Retinal pigment epithelial cell (primary cell): ENCODE measurements at places on chromosomes 11 and 22.

DNA sequence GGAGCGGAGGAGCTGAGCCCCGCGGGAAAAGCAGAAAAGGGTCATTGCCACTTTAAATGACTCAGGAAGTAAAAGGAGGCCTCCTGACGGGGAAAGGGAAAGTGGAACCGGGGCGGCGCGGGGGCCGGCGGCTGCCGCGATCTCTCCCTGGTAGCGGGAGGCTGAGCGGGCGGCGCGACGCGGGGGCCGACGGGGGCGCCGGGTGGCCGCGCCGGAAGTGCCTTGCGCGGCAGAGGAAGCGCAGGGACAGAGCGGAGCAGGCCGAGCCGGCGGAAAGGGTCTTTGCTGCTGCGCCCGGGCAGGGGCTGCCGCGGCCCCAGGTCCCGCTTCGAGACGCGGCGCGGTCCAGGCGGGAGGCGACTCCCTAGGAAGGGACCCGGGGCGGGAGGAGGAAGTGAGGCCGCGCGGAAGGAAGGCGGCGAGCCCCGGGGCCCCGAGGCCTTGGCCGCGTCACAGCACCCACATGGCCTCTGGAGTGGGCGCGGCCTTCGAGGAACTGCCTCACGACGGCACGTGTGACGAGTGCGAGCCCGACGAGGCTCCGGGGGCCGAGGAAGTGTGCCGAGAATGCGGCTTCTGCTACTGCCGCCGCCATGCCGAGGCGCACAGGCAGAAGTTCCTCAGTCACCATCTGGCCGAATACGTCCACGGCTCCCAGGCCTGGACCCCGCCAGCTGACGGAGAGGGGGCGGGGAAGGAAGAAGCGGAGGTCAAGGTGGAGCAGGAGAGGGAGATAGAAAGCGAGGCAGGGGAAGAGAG is at the start of gene TRIM44:
TRIM44 (plus strand) TSS at position 127 of the 759 bp plus-strand sequence; CDS start at position 464, 337 bp downstream.
- DNase-seq, result peak; percentile 39

DNA sequence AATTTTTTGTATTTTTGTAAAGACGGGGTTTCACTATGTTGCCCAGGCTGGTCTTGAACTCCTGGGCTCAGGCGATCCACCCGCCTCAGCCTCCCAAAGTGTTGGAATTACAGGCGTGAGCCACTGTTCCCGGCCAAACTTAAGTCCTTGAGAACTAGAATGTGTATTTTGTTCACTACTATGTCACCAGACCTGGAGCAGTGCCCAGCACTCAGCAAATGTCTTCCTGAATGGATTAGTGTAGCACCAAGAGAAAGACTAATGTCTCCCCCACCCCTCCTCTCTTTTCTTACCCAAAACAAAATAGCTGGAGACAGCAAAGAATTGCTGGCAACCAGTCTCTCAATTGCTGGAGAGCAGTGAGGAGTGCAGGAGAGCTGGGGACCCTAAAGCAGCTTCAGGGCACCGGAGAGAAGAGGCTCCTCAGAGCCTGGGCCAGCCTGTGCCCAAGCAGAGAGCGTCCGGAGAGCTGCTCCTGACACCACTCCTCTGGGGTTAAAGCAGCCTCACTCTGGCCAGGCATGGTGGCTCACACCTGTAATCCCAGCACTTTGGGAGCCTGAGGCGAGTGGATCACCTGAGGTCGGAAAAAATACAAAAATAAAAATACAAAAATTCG is 14.9 kb downstream of the SLC25A18 start:
- DNase-seq, result peak; percentile 87

DNA sequence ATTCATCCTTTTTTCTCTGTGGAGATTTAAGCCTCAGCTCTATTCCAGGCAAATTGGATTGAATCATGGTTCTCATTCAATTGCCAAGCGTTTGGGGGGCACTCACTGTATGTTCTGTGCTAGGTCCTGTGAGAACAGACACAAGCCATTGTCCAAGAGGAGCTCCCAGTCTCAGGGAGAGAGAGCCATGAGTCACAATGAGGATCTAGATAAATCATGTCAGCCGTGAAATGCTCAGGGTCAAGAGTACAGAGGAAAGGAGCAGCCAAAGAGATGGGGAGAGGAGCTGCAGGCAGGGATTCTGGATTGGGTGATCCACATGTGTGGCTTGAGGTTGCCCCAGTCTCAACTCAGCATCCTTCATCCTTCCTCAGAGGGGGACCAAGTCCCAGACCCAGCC is 93.6 kb downstream of the FEZ1 start:
- no peak for DNase-seq

DNA sequence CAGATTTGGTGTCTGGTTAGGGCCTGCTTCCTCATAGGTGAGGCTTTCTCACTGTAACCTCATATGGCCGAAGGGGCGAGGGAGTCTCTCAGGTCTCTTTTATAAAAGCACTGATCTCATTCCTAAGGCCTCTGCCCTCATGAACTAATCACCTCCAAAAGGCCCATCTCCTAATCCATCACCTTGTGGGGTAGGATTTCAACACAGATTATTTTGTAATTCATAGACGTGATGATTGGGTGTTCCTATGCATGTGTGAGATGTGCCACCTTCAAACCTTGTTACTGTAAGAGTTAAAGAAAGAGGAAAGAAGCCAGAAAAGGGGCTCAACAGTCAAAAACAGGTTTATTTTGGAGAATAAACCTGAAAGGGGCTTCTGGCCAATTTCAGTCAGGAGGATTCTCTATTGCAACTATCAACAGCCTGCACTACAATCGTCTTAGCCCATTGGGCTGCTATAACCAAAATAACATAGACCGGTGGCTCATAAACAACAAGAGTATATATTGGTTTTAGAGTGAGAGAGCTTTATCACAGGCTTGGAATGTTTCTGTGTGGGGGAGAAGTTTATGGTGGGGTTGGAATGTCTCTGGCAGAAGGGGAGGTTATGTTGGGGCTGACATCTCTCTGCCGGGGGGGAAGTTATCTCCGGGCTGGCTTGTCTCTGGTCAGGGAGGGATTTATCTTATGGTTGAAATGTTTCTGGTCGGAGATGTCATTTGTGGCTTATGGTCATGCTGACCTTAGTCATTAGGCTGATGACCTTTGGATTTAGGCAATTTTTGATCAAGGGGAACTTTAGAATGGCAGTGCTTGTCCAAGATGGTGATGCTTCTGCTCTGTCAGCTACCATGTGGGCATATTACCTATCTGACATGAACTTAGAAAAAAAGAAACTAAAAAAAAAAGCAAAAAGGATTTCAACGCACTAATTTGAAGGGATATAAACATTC is 35.1 kb downstream of the CSF2RB start:
- no peak for DNase-seq

DNA sequence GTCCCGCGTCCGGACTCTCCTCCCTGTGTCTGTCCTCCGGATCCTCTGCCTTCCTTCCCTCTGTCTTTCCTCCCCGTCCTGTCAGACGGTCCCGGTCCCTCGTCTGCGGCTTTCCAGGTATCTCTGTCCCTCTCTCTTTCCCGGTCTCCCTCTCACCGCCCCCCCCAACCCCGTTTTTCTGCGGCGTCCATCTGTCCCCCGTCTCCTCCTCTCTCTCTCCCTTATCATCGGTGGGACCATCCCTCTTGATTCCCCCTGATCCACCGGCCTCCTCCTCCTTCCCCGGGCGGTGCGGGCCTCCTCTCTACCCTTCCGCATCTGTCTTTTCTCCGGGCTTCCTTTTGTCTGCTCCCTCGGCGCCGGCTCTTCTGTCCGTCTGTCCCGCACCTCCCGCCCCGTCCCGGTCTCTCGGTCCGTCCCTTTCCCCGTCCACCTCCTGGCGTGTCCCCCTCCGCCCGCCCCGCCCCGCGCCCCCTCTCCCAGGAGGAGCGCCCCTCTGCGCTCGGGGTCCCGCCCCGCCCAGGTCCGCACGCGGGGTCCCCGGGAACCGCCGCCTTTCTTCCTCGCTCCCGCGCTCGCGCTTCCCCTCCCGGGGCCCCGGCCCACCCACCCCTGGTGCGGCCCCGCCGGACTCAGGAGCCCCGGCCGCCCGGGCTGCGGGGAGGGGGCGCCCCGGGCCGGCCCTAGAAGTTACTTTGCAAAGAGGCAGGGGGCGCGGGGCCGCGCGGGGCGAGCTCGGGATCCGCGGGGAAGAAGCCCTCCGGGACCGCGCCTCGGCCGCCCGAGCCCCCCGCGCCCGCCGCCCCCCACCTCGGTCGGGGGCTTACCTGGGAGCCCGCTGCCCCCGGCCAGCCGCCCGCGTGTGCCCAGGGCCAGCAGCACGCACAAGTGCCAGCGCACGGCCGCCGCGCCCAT is 568 bp downstream of the SCUBE1 start:
- no peak for DNase-seq

DNA sequence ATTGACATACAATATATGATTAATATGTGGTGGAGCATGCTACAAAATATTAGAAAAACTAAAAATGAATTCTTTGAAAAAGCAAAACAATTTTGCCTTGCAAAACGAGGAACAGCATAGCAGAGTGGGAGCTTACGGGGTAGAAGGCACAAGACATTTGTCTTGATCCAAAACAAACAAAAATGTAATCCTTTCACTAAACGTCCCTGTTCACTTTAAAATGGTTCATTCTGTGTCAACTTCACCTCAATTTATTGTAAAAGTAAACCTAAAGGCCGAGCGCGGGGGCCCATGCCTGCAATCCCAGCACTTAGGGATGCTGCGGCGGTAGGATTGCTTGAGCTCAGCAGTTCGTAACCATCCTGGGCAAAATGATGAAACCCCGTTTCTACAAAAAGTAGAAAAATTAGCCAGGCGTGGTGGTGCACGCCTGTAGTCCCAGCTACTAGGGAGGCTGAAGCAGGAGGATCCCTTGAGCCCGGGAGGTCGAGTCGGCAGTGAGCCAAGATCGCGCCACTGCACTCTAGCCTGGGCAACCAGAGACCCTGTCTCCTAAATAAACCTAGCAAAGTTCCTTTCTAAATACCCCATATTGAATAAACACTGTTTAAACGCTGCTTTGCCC is 2.0 kb downstream of the PRDM10 start:
- DNase-seq, result no peak

DNA sequence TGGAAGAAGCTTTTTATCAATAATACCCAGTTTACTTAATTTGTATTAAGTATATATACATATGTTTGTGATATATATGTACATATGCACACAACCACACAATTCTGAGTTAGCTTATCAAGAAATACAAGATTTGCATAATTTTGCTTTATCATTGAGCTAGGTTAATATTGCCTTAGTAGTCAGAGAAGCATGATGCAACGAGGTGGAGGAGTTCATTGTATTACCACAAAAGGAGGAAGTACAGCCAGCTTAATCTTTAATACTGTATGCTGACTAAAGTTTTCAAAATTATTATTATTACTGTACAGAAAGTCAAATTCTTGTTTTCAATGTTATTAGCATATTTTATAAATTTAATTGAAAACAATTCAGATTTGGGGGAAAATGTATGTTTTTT is 278.4 kb upstream of the PDGFD start:
- no peak for DNase-seq
